ENCODE measurements at places on chromosomes 7 and 10.

DNA sequence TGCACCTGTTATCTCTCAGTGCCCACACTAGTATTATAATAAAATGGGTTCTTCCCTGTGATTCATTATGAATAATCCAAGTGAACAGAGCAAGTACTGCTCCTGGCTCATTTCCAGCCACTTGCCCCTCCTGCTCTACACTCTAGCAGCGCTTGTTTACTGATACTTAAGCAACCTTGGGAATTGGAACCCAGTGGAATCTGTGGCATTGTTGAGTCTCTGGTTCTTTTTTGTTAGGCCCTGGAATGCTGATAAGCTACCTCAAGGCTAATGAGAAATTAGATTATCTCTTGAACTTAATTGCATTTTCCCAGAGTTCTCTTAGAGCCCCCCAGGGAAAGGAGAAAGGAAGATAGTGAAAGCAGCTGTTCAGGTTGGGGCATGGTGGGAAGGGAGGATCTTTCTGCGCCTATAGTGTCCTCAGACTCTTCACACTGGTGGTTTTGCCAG, 34.0 kb downstream of the PRKAR2B start:
- DNase-seq, result no peak

- DNase-seq, result no peak
These were observed 42.6 kb upstream of the ZNRF2 start for GRCh38 chr7:30241767-30242166.

DNA sequence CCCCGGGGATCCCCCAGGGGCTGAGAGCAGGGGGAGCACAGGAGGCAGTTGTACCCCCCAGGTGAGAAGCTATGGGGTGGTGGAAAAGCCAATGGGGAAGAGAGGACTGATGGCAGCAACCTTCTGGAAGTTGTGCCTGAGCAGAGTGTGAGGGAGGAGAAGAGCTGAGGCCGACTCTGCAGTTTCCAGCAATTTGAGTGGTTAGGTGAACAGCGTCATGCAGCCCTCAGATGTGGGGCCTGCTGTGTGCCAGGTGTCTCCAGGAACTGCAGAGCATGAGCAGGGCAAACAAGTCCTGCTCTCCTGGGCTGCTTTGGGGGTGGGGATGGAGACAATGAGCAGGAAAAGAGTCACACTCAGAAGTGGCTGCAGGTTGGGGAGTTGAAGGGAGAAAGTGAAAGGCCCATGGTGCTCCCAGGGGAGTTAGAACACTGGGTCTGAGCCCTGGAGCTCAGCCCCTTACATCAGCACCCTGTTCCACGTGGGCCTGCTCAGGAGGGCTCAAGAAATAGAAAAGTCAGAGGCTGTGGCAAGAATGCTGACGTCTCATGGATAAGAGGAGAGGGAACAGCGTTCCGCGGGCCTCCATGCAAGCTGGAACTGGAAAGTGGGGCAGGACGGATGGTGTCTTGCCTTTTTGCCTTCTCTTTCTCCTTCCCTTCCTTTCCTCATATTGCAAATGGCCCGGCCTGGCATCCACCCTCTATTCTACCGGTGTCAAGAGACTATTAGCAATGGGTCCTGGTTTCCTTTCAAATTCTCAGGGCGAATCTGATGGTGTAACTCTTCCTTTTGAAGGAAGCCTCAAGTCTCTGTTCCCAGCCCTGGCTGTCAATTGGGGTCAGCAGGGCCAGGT, 4.0 kb upstream of the AFAP1L2 start:
- DNase-seq, result no peak

DNA sequence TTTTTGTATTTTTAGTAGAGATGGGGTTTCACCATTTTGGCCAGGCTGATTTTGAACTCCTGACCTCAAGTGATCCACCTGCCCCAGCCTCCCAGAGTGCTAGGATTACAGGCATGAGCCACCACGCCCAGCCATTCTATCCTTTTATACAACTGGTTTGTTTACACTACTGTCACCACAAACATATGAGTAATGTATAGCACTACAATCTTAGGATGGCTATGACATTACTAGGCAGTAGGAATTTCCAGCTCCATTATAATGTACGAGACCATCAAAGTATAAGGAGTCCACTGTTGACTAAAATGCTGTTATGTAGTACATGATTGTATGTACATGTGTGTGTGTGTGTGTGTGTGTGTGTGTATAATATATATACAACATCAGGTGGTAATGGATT, 1126.1 kb upstream of the LRRN3 start:
- DNase-seq, result no peak

- DNase-seq, result no peak
These were observed 30.1 kb downstream of the BTAF1 start for GRCh38 chr10:91953600-91954160.

GRCh38 chr7:28695300-28696295, 262.5 kb downstream of the TRIL start:
- DNase-seq, result no peak

- DNase-seq, result no peak
These were observed 31.6 kb upstream of the WAPL start for GRCh38 chr10:86553213-86553612.

DNA sequence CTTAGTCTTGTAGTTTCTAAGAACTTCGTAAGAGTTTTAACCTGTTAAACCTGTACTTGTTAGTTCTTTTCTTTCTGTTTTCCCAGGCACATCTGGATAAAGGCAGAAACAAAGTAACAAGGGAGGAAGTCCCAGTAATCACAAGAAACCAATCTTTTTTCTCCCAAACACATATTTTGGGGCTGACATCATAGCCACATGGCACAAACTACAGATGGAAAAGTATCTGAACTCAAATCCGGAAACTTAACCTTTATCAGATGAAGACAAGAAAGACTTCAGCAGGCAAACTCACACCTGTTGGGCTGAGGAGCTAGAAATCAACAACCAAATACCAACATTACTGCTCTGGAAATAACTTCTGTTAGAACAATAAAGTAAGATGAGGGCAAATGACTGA, 67.1 kb downstream of the CUBN start:
- no peak for DNase-seq

GRCh38 chr7:131034166-131034881, 293.4 kb upstream of the MKLN1 start:
- no peak for DNase-seq

DNA sequence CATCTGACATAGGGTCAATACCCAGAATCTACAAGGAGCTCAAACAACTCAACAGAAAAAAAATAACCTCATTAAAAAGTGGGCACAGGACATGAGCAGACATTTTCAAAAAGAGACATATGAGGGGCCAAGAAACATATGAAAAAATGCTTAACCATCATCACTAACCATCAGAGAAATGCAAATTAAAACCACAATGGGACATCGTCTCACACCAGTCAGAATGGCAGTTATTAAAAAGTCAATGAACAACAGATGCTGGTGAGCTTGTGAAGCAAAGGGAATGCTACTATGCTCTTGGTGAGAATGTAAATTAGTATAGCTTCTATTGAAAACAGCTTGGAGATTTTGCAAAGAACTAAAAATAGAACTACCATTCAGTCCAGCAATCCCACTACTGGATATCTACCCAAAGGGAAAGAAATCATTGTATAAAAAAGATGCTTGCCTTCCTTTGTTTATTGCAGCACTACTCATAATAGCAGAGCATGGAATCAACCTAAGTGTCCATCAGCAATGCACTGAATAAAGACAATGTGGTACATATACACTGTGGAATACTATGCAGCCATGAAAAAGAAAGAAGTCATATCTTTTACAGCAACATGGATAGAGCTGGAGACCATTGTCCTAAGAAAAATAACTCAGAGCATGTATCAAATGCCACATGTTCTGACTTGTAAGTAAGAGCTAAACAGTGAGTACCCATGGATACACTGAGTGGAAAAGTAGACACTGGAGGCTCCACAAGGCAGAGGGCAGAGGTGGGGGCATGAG, 139.8 kb downstream of the ADARB2 start:
- DNase-seq, result no peak

- no peak for DNase-seq
These were observed 220.5 kb downstream of the TCERG1L start for GRCh38 chr10:131090761-131091661.

DNA sequence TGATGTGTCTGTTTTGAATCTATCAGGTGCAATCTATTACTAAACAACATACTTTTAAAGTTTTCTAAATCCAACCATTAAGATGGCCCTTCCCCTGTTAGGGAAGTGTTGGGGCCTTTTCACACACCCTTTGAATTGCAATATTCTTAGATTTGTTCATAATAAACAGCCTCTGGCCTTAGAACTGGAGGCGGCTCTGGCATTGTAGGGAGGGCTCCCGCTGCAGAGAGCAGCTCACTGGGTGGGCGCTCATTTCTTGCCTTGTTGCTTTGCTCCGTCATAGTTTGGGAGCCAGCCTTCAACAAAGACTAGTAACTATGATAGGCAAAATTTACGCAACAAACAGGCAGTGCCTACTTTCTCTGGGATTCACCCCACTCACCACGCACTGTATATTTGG, 4.2 kb upstream of the HOXA10 start:
- no peak for DNase-seq

GRCh38 chr10:7475939-7476338, 65.1 kb upstream of the SFMBT2 start:
- DNase-seq, result no peak

DNA sequence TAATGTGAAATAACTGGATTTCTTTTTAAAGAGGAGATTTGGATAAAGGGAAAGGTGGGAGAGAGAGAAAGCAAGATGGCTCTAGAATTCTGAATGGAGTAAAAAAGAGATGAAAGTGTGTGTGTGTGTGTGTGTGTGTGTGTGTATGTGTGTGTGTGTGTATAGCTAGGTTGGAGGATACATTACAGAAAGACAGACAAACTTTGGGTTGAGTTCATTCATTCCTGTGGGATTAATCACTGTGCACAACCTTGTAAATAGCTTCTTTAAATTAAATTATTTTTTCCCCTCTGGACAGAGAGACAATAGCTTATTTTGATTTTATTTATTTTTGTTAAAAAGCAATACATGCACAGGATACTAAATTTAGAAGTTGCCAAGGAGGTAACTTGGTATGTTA, 7.5 kb downstream of the ASB4 start:
- DNase-seq, result no peak

GRCh38 chr7:118861581-118861980, 637.1 kb downstream of the ANKRD7 start:
- DNase-seq, result no peak

DNA sequence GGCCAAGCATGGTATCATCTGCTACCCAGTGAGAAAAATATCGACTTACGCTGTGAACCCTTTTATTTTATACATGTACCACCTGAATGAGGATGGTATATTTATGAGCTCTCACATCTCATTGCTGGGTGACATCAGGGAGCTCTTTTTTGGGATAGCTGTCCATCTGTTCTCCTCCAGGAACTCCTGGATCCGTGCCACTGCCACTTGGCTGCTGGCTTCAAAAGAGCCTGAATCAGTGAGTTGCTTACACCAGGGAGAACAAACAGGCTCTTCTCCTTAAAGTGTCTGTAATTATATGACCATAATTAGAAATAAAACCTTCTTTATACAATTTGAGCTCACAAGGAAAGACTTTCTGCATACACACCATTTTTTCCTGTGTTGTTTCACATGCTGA, 106.2 kb downstream of the KAT6B start:
- DNase-seq, result no peak

DNA sequence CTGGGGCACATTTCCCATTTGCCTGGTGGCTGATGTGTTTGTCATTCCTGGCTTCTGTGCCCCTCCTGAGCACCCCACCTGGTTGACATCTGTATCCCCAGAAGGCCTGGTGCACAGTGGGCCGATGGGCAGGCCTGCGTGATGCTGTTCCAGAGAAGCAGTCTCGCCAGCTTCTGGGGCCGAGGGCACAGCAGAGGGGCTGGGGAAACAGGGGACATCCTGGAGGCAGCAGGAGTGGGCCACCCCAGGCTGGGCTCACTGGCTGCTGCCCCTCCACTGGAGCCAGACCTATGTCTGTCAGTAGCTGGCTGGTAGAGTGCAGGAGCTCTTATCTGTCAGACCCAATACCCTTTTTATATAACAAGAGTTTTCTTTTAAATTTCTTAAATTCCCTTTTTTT, 896 bp upstream of the MYL7 start:
- DNase-seq, result peak; percentile 49

- DNase-seq, result no peak
These were observed 128.9 kb upstream of the PRSS1 start for GRCh38 chr7:142620402-142620801.

GRCh38 chr10:17548770-17549169, 68.4 kb downstream of the HACD1 start:
- no peak for DNase-seq

- no peak for DNase-seq
These were observed 56.1 kb downstream of the PAPSS2 start for GRCh38 chr10:87715552-87716347.

GRCh38 chr7:85178531-85179298, 8.1 kb downstream of the SEMA3D start:
- no peak for DNase-seq

DNA sequence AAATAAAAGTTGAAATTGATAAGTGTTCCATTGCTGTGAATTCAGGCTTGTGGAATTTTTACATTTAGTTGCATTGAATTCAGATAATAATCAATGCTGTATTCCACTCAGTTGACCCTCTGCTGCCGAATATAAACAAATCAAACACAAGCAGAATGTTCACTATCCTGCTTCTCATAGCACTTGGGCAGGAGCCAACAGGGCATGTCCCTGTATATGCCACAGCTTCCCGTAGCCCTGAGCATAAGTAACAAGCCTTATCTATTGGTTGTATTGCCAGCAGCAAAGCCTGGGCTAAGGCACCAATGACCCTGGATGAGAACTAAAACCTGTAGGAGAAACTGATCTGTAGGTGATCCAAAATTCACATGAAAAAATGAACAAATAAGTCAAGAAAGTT, 145.9 kb downstream of the ARHGAP12 start:
- DNase-seq, result no peak

GRCh38 chr7:34117573-34117972, 212.2 kb downstream of the BMPER start:
- DNase-seq, result no peak

DNA sequence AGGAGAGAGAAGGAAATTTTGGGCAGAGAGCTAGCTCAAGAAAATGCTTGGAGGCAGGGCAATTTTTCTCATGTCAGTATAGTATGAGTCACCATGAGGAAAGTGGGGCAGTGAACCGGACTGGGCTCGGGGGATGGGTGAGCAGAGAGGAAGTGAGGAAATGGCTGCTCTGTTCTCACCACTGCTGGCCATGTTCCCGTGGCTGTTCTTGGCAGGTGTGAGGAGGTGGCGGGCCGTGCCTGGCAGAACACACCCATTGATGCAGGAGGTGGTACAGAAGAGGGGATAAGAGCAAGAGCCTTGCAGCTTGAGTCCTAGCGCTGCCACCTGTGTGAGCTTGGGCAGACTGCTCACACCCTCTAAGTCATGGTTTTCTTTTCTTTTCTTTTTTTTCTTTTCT, 304.4 kb upstream of the LYZL1 start:
- peak; percentile 96 for DNase-seq

DNA sequence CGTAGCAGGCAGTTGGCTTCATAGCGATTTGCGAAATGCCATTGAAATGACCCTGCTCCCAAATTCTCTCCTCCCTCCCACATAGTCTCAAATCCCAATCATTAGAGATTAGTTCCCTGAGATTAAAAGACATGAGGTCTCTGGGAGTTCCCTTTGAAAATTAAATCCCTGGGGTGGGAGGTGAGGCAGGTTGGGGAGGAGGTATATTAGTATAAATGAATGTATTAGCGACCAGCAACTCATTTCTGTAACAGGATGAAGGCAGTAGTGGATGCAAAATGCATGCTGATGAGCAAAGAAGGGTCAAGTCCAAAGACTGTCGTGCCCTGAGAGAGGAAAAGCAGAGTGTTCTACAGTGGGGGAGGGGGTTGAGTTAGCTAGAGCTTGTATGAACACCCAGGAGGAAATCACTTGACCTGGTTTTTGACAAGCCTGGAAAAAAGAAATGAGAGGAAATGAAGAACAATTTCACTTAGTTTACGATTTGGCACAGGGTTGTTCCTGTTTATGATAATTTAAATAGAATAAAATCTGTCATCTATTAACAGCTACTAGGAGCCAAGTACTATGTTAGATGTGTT, 79.6 kb upstream of the MTPN start:
- DNase-seq, result no peak

Measured in posterior vena cava (tissue), 2 donors.